SJSA1 (cell line): ENCODE measurements at places on chromosomes 5 and 9.
A peak's percentile ranks its signal among the peaks of the same experiment; 100 is the strongest.

DNA sequence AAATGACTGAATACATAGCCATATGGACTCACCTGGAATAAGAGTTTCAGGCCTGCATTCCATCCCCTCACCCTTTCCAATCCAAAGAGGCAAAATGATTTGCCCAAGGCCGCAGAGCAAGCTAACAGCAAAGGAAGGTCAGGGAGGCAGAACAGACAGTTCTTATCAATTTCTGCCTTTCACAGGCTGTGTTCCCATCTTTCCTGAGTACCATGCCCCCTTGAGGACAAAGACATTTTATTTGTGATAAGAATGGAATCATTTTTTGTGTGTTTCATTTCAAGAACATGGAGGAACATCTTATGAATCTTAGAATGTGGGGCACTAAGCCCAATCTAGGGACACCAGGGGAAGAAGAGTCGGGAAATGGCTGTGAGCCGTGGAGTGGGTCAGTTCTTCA lies 13.9 kb downstream of the LHFPL2 start:
- DNase-seq, result no peak

DNA sequence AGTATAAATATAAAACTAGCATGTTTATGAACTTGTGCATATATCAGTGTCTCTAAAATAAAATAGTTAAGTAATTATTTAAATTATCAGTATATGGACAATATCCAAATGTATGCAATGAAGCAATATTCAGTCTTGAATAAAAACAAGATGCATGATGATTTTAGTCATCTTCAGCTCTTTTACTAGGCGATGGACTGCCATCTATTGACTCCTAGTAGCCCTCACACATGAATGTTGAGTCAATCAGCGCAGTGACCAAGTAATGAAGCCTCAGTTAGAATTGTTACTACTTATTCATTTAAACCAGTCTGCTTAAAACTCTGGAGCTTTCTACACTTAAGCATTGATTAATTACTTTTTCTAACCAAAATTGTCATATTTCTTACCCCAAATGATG lies 92.9 kb upstream of the GRHPR start:
- DNase-seq, result no peak

DNA sequence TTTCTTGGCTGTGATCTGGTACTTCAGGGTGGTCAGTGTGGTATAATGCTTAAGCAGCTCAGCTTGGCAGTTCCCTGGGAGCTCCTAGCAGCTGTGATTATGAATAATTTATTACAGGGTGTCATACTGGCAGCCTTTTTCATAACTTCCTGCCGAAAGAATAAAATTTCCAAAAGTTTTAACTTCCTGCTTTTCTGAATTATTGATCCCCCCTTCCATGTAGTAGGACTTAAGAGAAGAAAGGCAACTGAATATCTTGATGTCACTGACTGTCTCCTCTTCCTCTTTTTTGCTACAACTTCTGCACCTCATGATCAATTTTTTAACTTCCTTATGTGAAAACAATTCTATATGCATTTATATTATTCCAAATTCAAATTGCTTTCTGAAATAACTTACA lies 74.3 kb upstream of the SPEF2 start:
- DNase-seq, result no peak

DNA sequence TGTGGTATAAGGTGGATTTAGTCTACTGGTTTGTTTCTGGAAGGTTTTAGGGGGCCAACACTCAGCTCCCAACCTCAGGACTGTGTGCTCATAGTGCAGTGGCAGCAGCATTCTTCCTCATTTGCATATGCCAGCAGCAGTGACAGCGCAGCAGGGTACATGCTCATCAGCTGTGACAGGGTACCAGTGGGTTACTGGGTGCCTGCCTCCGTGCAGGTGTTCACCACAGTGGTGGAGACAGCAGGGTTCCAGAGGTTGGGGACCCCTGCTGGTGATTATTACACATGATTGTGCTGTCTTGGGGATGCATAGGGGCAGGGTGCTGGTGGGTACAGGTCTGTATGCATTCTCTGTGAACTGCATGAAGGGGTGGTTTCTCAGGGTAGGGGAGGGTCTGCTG lies 45.5 kb upstream of the IFNE start:
- no peak for DNase-seq

- DNase-seq, result peak; percentile 42
These were observed 127.5 kb upstream of the PANK3 start for GRCh38 chr5:168706655-168707069.
